Nephron progenitor cell (in vitro differentiated cells): ENCODE measurements at places on chromosomes 7 and 10.

DNA sequence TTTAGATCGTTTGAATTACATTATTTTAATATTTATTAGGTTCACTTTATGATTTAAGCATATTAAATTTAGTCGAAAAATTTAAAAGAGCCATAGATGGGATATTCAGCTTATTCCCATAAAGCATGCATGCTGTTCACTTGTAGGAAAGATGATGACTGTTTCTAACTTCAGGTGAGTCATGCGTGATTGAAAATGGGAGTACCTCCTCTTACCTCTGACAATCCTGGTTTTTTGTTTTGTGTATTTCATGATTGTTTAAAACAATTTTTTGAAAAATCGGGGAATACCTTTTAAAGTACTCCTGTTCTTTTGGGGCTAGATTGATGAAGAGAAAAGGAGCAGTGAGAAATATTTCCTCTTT, 1.4 kb downstream of the TNKS2 start:
- no peak for DNase-seq

GRCh38 chr10:14757986-14758385, 16.7 kb downstream of the FAM107B start:
- no peak for DNase-seq

- no peak for DNase-seq
These were observed 68.8 kb downstream of the PROSER2 start for GRCh38 chr10:11891776-11892486.

DNA sequence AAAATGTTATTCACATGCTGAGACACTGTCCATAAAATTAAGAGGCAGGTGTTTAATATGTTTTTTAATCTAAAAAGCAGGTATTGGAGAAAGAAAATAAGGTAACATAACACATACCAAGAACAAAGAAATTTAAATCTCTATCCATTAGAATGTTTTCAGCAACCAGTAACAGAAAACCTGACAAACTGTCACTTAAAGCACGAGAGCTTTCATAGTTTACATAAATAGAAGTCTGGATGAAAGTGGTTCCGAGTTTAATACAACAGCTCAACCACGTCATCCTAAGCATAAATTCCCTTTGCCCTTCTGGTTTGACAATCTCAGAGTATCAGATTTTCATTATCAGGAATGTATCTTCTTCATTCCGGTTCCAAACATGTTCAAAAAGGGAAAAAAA, 1249.4 kb upstream of the SORCS1 start:
- no peak for DNase-seq

DNA sequence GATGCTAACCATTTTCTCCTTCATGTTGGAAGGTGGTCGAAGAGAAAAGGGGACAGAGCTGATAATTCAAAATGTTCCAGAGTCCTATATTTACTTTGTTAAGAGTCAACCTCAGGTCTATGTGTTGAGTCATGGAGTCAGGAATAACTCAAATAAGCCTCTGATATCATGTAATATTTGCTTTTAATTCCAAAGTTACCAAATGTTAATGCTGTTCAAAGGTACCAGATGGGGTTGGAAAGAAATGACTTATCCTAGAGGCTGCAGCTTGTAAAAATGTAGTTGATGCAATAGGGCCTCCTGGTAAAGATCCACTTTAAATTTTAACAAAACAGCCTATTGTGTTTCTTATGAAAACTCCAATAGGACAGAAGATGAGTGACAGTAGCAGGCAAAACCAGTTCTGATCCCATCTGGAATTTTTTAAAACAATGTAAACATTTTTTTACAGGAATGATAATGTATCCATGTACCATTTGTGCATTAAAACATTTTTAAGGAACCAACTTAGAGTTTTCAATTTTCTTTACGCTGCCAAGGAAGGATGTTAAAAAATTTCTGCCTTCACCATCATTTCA, 218.2 kb downstream of the ANK3 start:
- no peak for DNase-seq

GRCh38 chr10:122348512-122348911, 26.0 kb upstream of the PLEKHA1 start:
- DNase-seq, result peak; percentile 17

GRCh38 chr10:98115031-98115787, 19.2 kb upstream of the R3HCC1L start:
- DNase-seq, result no peak

- DNase-seq, result no peak
These were observed 13.1 kb upstream of the CAMK2G start for GRCh38 chr10:73887294-73888039.

GRCh38 chr10:69685802-69686585, 55.9 kb downstream of the FAM241B start:
- DNase-seq, result no peak

- DNase-seq, result no peak
These were observed 74.5 kb upstream of the PRKCQ start for GRCh38 chr10:6654571-6654970.

DNA sequence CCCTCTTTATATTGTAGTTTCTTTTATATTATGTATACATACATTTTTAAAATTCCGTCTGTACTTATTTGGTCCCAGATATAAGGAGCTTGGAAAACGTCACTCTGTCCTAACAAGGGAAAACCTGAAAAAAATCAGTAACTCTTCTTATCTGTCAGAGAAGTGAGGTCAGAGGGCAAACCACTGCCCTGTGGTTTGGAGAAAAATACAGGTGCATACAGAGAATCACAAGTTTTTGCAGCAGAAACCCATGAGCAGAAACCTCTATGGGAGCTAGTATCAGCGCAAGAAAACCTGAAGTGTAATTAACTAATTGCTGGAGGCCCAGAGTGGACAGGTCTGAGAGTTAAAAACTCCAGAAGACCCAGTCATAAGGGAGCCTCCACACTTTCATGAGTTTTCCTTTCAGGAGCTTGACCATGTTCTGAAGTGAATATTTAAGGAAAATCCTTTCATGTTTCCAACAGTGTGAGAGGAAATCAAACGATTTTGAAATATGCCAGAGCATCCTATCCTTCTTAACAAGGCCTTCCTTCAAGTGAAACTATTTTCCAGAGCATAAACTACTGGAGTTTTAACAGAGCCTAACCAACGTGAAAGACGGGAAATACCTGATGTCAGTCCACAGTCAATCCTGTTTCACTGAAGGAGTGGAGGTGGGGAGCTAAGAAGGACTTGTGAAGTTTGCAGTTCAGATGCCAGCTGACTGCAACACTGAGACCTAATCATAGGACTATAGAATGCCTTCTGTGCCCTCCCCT, 290.8 kb upstream of the BMPER start:
- no peak for DNase-seq

GRCh38 chr10:61283066-61283465, 170.1 kb downstream of the TMEM26 start:
- no peak for DNase-seq

DNA sequence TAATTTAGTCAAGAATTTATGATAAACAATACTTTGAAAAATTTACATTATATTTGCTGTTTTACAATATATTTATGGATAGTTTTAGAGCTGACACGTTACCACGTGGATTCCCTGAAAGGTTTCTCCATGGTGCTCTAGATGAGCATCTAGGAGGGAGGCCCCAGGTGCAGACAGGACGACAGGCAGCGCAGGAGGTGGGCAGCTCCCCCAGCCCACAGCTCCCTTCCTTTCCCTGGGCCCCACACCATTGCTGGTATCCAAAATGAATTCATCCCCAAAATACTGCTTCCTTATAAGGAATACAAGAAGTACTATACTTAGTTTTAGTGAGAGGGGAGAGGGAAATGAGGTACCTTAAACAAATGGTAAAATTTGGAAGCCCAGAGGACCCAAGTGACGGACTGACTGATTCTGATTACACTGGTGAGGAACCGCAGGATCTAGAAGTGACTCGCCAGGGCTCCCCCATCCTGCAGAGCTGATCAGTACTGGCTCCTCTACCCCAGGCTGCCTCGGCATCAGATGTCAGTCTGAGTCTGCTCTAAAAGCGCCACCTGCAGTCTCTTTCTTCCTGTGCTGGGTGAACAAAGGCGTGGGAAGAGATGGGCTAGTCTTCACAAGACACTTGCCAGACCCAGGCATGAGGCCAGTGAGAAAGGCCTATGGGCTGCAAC, 89.2 kb downstream of the DLG5 start:
- DNase-seq, result peak; percentile 56

- DNase-seq, result no peak
These were observed 88.8 kb downstream of the CHST15 start for GRCh38 chr10:124004663-124005004.

- DNase-seq, result peak; percentile 92
These were observed 110.5 kb downstream of the C10orf105 start for GRCh38 chr10:71608819-71609768.

DNA sequence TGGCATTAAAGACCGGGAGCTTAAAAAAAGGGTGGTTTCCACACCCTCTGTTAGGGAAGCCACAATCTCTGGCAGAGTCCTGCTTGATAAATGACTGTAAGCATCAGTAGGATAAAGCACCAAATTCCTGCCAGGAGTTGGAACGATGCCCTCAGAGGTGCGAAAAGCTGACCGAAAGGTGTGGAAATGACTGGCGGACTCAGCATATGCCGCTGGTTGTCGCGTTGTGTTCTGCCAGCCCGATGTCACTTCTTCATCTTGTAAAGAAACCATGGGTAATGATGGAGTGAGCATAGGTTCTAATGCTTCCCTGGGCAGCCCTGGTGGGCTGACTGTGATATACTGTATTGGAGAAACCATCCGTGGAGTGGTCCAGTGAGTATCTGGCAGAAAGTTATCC, 62.4 kb downstream of the KIAA1549 start:
- no peak for DNase-seq

DNA sequence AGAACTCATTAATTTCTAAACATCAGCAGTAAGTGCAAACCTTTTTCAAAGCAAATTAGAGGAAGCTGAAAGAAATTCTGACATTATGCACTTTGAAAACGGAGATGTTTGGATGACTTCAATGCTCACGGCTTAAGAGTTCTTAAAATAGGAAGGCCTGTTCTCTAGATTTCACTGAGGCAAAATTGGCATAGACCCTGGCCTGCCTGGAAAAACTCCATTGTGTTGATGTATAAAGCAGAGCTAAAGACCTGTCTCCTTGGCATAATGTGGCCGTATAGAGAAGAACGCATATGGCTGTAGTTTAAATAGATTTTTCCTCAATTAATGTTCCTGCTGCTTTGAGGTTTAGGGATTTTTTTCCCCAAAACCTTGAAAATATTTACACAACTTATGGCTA, 24.5 kb upstream of the AGMO start:
- no peak for DNase-seq

- no peak for DNase-seq
These were observed 84.8 kb downstream of the PTPRE start for GRCh38 chr10:127991543-127992255.

DNA sequence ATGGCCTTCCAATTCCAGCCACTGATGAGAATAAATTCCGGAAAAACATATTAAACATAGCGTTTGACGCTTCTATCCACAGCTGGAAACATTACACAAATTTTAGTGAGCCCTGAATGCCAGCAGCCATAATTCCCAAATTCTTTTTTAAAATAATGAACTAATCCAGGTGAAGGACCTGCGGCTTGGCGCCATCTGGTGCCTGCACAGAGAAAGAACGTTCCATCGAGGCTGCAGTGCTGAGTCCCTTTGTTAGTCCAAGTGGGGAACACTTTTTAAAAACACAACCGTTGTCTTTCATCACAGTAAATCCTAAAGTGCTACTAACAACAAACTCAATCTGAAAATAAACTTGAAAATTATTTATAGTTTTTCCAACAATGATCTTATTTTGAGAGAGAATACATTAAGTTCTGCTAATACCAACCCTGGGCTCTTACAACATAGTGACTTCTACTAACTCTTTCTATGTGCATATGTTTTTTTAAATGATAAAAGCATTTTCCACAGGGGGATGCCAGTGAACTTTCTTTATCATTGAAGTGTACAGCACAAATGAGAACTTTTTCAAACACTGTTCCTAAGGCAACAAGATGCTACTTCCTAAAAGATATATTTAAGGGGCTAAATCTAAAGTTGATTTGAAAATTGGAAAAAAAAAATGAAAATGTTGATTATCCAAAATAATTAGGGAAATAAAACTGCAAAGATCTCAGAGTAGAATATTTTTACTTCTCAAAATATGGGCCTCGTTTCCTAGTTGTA, 166.9 kb upstream of the RNF32 start:
- peak; percentile 53 for DNase-seq

- no peak for DNase-seq
These were observed 915.8 kb downstream of the TYW1 start for GRCh38 chr7:67912437-67912836.

DNA sequence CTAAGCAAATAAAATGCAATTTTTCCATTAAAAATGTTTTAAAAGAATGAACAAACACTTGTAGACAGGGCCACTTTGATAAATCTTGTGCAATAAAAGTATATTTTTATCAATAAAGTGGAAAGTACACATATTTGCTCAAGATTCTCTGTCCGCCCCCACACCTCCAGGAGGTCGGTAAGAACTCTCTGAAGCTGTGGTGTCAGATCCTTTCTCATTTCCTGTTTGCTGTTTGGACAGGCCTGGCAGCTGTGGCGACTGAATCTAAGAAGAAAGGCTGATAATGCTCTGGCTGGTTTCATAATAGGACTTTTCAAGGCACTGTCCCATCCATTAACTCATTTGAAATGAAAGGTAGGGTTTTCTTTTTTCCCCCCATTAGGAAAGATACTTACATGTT, 15.3 kb upstream of the ASB4 start:
- DNase-seq, result no peak

DNA sequence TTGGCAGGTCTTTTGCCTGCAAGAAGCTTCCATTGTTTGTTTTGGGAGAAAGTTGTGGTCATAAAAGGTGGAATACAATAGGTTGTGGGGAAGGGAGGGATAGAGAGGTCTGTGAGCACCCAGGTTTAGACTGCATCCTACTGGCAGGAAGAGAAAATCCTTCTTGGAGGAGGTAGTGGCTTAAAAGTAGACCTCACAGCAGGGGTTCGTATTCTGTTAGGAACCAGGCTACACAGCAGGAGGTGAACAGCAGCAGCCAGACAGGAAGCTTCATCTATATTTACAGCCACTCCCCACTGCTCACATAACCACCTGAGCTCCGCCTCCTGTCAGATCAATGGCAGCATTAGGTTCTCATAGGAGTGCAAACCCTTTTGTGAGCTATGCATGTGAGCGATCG, 245.3 kb downstream of the NSUN6 start:
- DNase-seq, result no peak

DNA sequence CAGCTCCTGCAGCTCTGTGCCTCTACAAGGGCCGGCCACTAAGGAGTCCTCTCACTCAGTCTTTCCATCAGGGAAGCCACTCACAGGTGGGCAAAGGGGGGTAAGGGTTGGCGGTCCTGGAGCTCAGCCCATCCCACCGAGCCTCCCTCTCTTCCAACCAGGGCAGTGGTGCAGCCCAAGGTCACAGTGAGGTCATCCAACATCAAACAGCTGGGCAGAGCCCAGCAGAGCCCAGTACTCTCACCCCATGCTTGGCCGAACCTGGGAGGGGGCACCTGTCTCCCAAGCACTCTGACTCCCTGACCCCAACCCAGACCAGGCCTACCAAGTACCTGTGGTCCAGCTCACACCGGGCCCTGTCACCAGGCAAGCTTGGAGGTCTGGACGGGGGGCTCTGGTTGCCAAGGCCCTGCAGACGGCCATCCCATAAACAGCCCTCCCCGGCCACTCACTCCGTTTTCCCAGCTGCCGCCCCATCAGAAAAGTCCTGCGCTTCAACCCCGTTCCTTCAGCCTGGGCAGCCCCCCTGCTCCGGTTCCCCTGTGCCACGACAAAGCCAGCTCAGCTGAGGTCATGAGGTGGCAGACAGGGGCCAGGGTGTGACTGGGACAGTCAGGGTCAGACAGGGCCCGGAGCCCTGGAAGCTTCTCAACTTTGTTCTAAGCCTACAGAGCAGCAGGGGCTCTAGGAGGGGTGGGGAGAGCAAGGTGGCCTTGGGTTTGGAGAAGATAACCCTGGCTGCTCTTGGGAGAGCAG, 27.5 kb downstream of the PDGFA start:
- no peak for DNase-seq
